ENCODE measurements at places on chromosomes 4 and X.

DNA sequence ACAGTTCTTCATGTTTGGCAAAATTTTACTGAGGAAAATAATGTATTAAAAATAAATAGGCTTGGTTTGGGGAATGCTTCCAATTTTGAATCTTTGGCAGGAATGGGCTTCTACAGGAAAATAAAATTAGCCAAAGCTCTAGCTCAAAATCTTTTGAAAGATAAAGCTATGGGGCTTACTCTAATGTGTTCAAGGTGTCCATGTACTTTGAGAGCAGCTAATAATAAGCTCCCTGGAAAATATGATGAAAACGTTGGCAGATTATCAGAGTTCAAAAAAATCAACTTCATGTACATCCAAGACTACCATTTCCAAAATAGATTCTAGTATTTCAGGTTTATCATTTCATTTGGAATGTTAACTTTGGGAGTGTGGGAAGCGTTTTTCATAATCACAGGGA is 158.4 kb downstream of the EMCN start:
- DNase-seq: no peak

- no peak for DNase-seq
Measured at GRCh38 chrX:68061206-68061535, 372.1 kb downstream of the OPHN1 start.

GRCh38 chr4:152640058-152640921 is 39.5 kb downstream of the TMEM154 start:
- DNase-seq: no peak

- no peak for DNase-seq
Measured at GRCh38 chr4:159652871-159653270, 550.0 kb downstream of the RAPGEF2 start.

GRCh38 chrX:131747173-131747572 is 203.3 kb downstream of the OR13H1 start:
- DNase-seq: peak; percentile 92

DNA sequence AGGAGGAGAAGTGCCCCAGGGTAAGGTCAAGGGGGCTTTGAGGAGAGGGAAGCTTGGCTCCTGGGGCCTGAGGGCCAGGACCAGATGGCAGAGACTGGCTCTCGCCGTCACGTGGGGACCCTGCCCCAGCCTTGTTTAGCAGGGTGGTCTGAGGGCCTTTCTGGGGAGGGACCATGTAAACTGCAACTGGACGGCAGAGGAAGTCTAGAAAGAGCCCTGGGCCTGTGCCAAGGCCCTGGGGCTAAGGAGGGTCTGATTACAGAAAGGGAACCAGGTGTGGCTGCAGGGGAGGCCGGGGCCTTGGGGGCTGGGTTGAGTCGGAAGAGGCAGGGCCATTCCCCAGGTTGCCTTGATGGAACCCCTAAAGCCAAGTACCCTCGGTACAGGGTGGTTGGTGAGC is 1.8 kb upstream of the HGFAC start:
- no peak for DNase-seq

GRCh38 chr4:141074098-141074878 is 59.0 kb downstream of the RNF150 start:
- DNase-seq: no peak

DNA sequence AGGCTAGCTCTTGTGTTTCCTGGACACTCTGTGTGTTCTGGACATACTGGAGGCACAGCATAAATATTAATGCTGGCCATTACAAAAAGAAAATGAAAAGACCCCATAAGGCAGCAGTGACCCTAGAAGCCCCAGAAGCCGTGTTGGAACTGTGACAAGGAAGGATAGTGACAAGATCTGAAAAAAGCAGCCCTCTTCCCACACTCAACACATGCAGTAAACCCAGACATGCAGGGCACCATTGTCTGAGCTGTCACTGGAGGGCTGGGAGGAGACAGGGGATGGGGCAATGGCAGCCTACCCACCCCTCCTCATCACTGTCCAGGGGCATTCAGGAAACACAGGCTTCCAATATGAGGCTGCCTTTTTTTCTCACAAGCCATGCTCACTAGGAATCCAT is 6.5 kb downstream of the TRIM2 start:
- DNase-seq: no peak

DNA sequence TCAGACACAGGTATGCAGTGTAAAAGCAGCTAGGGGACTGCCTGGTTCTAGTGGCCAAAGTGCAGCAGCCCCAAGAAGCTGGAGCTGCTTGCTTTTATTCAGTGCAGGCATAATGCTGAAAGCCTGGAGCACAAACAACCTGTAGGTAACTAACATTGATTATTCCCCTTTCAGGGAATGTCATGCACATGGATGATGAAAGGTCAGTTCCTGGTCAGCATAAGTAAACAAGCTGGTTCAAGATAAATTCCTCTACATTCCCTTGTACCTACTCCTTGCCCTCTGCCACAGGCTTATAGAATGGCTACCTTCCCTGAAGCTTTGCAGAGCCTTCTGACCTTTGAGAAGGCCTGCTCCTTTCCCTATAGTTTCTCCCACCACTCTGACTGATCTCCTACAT is 1318.5 kb upstream of the ADGRL3 start:
- DNase-seq: no peak

Data from femur (tissue), 1 donor.